ENCODE measurements at places on chromosomes 13 and 19. TPM values are rescaled to one million over a fixed set of nuclear protein-coding genes. Genes with fewer than 3 reads are reported as not detected.

The GFY gene
- not detected for total RNA-seq

The RFPL4AL1 gene
- not detected for total RNA-seq

The KCNRG gene
- total RNA-seq: 2.6 TPM

The ONECUT3 gene
- total RNA-seq: not detected

The ZNF600 gene
- total RNA-seq: 12.4 TPM

The ZSCAN22 gene
- 3.8 TPM for total RNA-seq

The SIGLEC7 gene
- 3.2 TPM for total RNA-seq

The PSG2 gene
- total RNA-seq: not detected

- no peaks in the 10 kb centered on the region for H3K4me1 ChIP-seq
- H3K4me3 ChIP-seq: peak overlapping the region; percentile 71
- no peak for DNase-seq
- H3K36me3 ChIP-seq: no peaks in the 10 kb centered on the region
- no peaks in the 10 kb centered on the region for H3K27me3 ChIP-seq
Measured at GRCh38 chr13:71290963-71291841, 575.8 kb downstream of the DACH1 start.

GRCh38 chr13:112521073-112521685 lies 66.8 kb downstream of the TUBGCP3 start:
- peaks cover 12% of the 10 kb centered on the region for H3K36me3 ChIP-seq
- H3K4me3 ChIP-seq: no peak overlapping the region
- H3K27me3 ChIP-seq: no peaks in the 10 kb centered on the region
- no peaks in the 10 kb centered on the region for H3K4me1 ChIP-seq
- H3K27ac ChIP-seq: no peak overlapping the region

DNA sequence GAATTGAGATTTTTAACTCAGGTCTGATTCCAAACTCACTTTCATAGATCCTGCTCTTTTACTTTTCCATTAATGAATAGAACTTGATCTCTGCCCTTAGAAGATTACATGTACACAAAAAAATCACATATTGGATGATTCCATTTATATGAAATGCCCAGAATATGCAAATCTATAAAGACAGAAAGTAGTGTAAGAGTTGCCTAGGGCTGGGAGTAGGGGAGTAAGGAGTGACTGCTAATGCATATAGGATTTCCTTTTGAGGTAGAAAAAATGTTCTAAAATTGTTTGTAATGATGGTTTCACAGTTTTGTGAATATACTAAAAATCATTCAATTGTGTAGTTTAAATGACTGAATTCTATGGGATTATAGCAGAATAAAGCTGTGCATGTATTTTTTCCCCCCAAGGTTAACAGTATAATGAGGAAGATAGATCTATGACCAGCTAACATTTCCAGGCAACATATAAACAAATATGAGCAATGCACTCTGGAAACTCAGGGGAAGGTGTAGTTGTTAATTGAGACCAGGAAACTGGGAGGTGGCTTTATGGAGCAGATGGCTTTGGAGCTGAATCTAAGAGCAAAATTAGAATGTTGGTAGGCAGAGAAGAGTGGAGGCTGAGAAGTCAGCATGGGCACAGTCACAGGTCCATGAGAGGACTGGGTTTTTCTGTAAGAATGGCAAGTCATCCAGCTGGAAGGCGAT lies 41.4 kb downstream of the LACC1 start:
- H3K27ac ChIP-seq: no peak overlapping the region
- H3K4me1 ChIP-seq: no peaks in the 10 kb centered on the region
- no peaks in the 10 kb centered on the region for H3K27me3 ChIP-seq
- no peak for DNase-seq
- H3K4me3 ChIP-seq: no peak overlapping the region
- H3K36me3 ChIP-seq: no peaks in the 10 kb centered on the region

GRCh38 chr19:36093146-36093662 lies 17.7 kb upstream of the OVOL3 start:
- no peaks in the 10 kb centered on the region for H3K27me3 ChIP-seq
- no peaks in the 10 kb centered on the region for H3K4me1 ChIP-seq
- no peak overlapping the region for H3K4me3 ChIP-seq
- no peak for DNase-seq

- H3K27me3 ChIP-seq: no peaks in the 10 kb centered on the region
- no peak for DNase-seq
- no peak overlapping the region for H3K4me3 ChIP-seq
- no peaks in the 10 kb centered on the region for H3K36me3 ChIP-seq
- H3K27ac ChIP-seq: no peak overlapping the region
- H3K4me1 ChIP-seq: no peaks in the 10 kb centered on the region
Measured at GRCh38 chr13:94196413-94196812, 283.1 kb downstream of the DCT start.

- no peak for DNase-seq
- H3K4me1 ChIP-seq: no peaks in the 10 kb centered on the region
- peak overlapping the region; percentile 33 for H3K4me3 ChIP-seq
- H3K27ac ChIP-seq: peak overlapping the region; percentile 80
- no peaks in the 10 kb centered on the region for H3K27me3 ChIP-seq
- H3K36me3 ChIP-seq: no peaks in the 10 kb centered on the region
Measured at GRCh38 chr19:46639358-46640182, 3.6 kb upstream of the GNG8 start.

DNA sequence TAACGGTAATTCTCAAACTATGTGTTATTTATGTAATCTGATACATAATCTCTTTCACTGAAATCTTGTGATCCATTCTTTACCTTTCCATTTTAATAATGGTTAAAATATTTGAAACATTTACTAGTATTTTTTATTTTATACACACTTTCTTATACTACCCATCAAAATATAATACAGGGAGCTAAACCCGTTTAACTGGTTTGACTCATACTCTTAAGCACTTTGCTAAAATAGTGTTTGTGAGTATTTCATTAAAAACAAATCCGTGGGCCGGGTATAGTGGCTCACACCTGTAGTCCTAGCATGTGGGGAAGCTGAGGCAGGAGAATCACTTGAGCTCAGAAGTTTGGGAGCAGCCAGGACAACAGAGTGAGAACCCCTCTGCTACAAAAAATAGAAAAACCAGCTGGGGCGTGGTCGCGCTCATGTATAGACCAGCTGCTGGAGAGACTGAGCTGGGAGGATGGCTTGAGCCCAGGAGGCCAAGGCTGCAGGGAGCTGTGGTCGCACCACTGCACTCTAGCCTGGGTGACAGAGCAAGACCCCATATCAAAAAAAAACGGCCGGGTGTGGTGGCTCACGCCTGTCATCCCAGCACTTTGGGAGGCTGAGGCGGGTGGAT lies 43.8 kb upstream of the DCUN1D2 start:
- H3K4me1 ChIP-seq: no peaks in the 10 kb centered on the region
- DNase-seq: no peak
- H3K27ac ChIP-seq: no peak overlapping the region
- H3K36me3 ChIP-seq: no peaks in the 10 kb centered on the region
- no peak overlapping the region for H3K4me3 ChIP-seq
- H3K27me3 ChIP-seq: no peaks in the 10 kb centered on the region

DNA sequence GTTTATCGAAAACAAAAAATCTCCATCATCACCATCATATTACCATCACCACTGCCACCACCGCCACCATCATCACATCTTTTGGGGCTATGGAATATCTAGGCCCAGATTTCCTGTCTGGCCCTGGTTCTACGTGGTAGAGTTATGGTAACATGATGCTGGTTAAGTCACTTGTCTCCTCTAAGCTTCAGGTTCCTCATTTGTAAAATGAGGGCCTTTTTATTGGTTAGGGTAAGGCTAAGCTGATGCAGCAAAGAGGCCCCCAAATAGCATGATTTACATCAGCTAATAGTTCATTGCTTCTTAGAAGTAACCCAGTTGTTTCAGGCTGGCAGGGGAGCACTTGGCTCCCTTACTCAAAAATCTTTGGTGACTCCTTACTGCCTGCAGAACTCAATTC lies 37.9 kb downstream of the PCDH8 start:
- no peaks in the 10 kb centered on the region for H3K36me3 ChIP-seq
- no peak for DNase-seq
- no peak overlapping the region for H3K4me3 ChIP-seq

- no peaks in the 10 kb centered on the region for H3K27me3 ChIP-seq
- no peak overlapping the region for H3K27ac ChIP-seq
- no peak for DNase-seq
- no peak overlapping the region for H3K4me3 ChIP-seq
- H3K36me3 ChIP-seq: no peaks in the 10 kb centered on the region
Measured at GRCh38 chr13:87208636-87209035, 462.5 kb upstream of the SLITRK5 start.

DNA sequence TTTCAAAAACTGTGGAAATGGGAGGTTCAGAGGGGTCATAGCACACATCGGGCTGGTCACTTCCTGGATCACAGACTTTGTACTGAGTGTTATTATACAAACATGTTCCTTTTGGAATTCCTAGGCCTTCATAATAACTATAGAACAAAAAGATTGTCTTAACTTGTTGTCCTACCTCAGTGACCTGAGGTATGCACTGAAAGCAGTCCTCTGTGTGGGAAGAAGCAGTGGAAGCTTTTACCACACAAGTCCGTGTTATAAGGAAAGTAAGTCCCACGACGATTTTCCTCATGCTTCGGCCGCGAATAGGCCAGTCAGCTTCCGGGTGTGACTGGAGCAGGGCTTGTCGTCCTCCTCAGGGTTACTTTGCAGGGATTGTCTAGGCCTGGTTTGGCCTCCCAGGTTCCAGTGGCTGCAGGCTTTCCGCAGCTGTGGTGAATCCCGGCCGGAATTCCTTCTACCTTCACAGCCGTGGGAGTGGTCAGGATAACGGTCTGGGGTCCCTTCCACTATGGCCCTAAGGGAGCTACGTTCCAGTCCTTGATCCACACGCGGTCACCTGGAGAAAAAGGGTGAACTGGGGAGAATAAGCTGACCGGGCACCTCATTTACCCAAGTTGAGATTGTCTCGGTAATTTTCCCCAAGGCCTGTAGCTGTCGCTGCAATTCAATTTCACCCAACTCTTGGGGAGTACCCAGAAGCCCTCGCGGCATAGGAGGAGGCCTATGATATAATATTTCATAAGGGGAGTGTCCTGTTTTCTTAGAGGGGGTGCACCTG lies 16.0 kb downstream of the NAPSA start:
- H3K27me3 ChIP-seq: no peaks in the 10 kb centered on the region
- no peaks in the 10 kb centered on the region for H3K4me1 ChIP-seq
- no peak for DNase-seq
- no peak overlapping the region for H3K4me3 ChIP-seq
- no peaks in the 10 kb centered on the region for H3K36me3 ChIP-seq
